ENCODE measurements at places on chromosomes 5 and 9.

- DNase-seq, result no peak
Measured at GRCh38 chr9:129278391-129279237, 100.6 kb upstream of the IER5L start.

GRCh38 chr9:123933440-123934212 is 3.7 kb upstream of the DENND1A start:
- no peak for DNase-seq

GRCh38 chr5:43469671-43470391 is 13.8 kb downstream of the TMEM267 start:
- no peak for DNase-seq

GRCh38 chr5:162824360-162824759 is 613.0 kb upstream of the CCNG1 start:
- no peak for DNase-seq

DNA sequence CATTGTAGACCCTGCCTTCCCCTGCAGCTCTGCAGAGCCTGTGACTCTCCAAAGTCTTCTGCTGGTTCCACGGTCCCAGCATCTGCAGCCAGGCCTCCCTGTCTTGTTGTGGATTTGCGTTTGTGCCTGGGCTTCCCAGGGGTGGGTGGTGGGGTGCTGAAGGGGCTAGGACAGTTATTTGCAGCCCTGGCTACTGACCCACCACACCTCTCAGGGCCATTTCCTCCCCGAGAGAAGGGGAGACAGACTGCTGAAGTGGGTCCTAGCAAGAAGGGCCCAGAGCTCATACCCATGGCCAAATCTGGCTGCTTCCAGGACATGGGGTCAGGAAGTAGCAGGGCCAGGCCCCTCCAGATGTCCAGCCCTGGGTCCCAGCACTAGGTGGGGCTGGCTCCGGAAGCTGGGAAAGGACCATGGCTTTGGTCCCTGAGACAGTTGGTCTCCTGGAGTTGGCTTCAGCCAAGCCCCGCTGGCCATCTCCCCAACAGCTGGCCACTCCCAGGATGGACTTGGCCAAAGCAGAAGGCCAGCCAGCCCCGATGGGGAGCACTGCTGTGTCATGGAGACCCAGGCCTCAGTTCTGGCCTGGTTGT is 26.3 kb downstream of the GSN start:
- DNase-seq, result no peak

- no peak for DNase-seq
Measured at GRCh38 chr9:134169724-134170401, 5.5 kb upstream of the RNU6ATAC start.

DNA sequence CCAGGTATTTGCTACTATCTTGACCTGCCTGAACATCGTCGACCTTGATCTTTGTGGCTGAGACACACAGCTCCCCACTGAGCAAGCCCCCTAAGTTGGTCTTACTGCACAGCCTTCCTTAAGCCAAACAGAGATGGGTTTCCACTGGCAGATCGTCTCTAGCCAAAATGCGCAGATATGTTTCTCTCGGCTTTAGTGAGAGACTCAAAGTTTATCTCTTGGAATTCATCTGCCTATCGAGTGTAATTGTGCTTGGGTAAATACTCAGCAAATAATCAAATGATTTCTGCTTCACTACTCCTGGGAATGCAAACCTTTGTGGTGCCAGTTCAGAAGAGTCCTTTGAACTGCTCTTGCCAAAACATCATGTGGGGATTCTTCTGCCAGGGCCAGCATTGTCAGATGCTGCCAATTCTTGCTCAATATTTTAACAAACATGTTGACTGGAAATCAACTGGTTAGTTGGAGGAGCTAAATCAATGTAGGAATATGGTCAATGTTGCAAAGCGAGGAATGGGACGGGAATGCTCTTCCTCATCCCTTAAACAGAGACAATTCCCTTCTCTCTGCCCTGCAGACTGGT is 141.2 kb upstream of the SLC28A3 start:
- DNase-seq, result no peak

DNA sequence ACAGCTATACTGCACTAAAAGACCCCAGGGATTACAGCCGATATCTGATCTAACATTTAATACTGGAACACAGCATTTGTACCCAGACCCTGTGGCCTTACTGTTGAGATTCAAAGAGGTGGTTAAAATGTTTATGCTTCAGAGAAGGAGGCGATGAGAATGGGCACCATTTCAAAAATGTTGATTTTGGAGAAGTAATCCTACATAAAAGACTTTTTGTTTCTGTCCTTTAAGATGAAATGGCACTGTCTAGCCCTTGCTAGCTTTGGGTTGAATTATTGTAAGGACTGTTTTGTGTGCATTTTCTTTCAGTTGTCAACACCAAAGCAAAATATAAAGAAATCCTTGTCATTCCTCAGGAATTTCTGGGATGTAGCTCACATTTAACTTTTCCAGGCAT is 288.5 kb upstream of the ANKH start:
- no peak for DNase-seq

GRCh38 chr5:2695200-2695891 is 56.1 kb downstream of the IRX2 start:
- no peak for DNase-seq

GRCh38 chr5:150689120-150689519 is 11.7 kb downstream of the RBM22 start:
- DNase-seq, result no peak

DNA sequence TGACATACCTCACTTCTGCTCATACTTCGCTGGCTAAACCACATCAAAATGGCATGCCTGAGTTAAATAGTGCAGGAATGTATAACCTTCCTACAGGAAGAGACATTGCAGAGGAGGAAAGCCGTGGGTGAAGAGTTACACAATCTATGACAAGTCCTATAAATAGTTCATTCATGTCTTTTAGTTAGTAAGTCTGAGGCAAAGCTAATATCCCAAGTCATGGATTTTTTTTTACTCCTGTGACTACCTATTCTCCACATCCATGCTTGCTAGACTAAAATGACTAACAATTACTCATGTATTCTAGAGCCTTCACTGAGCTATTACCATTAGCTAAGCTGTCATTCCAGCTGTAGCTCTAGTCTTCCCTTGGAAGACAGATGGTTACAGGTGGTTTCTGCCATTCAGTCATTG is 391.3 kb downstream of the NR2F1-AS1 start:
- no peak for DNase-seq

DNA sequence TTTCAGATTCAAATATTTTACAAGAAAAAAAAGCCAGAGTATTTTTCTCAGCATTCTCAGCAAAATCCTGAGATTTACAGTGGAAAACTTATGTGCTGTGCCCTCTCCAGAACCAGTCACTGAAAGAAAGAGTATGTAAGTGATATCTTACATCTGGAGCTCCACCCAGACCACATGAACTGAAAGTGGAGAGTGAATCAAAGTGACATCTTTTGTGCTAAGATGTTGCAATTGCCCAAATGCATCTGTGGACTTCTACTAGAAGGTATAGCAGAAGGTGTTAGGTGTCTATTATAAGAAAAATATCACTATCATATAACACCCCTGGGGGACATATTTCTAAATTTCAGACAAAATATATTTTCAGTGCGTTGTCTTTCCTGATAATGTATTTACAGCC is 49.0 kb upstream of the RIC1 start:
- no peak for DNase-seq

- DNase-seq, result no peak
Measured at GRCh38 chr9:84343111-84343521, 2.6 kb upstream of the SLC28A3 start.

- DNase-seq, result no peak
Measured at GRCh38 chr5:136014049-136015002, 14.5 kb upstream of the TGFBI start.

DNA sequence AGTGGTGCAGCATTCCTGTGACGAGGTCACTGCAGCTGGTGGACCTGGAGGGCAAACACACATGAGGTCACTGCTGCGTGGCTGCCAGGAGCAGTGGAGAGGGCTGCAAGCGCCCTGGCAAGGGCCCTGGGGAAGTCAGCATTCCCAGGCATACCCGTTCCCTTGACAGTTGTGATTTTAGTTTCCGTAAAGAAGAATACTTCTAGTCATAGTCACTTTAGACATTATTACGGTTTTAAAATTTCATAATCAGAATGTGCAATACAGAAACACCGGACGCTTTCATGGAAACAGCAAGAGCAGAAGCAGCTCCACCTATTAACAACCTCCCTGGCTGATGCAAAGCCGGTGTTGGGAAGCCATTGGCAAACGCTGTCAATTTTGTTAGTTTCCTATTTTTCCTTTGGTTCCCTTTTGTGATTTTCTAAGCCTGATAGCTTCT is 129.8 kb downstream of the GADD45G start:
- DNase-seq, result no peak

DNA sequence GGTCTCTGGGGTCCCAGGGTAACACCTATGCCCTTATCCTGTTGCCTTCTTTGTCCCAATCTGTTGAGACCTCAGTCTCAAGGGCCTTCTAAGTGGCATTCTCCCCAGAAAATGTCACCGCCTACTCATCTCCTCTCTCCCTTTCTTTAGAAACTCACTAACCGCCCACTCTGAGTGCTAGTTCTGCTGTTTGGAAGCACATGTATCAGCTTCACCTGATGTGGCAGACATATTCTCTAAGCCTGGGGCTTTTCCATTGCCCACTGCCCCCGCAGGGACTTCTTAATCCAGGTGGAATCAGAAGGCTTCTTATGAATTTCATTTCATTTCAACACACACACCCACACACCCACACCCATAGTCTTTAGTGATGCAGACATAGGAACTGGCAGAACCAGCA is 165.1 kb downstream of the ASTN2 start:
- DNase-seq, result no peak

- DNase-seq, result no peak
Measured at GRCh38 chr5:1065891-1066650, 45.8 kb downstream of the SLC12A7 start.

DNA sequence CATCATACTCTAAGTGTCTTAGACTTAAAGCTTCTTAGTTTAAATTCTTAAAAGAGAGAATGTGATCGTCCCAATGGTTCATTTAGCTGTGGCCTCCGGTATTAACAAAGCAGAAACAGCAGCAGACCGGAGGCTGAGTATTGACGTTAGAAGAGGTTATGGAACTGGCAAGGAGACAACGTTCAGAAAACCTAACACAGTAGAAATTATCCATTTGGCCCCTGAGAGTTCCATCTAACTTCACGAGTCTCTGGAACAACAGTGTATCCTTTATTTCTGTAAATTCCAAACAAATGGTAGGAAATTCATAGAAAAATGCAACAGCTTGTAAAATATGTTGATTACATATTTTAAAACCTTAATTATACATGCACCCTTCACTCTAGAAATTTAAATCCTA is 107.3 kb upstream of the PTGER4 start:
- DNase-seq, result no peak

DNA sequence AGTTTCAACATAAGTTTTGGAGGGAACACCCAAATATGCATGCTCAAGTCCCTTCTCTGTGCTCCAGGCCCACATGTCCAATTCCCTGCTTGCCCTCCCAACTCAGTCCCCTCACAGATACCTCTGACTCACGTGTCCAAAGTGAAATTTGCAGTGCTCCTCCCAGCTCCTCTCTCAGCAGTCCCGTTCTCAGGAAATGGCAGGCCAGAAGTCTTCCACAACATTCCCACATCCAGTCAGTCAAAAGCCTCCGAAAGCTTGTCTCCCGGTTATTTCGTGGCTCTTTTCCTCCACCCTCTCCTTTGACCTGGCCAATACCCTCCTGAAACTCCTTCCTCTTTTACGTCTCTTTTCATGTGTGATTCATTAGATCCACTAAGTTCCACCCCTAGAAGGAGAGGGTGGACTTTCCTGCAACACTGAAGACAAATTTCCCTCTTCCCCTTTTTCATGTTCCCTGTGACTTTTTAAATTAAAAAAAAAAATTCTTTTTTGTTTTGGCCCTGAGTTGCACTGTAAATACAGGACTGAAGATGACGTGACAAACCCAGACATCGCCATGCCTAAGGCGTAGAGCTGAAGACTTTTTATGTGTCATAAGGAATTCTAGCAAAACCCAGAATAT is 12.8 kb upstream of the MGAT1 start:
- DNase-seq, result no peak

DNA sequence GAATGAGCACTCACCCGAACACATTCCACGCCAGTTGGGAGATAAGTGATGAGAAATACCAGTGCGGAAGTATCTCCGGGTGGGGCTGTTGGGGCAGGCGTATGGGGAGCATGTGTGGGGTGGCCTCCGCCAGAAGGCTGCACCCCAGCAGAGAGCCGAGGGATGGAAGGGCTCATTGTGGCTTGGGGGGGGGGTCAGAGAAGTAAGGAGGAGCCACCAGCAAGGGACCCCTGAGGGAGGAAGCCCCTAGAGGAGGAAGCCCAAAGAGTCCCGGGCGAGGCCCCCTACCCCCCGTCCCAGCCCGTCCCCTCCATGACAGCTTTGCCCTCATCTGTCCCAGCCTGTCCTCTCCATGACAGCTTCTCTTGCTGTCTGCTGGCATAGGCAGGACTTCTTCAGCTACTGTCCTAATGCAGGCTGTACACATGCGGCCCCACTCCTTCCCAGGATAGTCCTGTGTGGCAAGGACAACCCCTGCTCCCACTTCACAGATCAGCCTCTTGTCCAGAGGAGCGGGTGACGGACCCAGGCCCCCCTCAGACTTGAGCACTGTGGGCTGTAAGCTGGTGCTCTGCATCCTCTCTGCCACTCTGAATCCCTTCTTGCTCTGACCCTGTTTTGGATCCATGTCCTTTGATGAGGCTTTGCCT is 239.6 kb downstream of the CACNA1B start:
- DNase-seq, result no peak

- DNase-seq, result no peak
Measured at GRCh38 chr5:119270960-119271757, 84.7 kb upstream of the TNFAIP8 start.

DNA sequence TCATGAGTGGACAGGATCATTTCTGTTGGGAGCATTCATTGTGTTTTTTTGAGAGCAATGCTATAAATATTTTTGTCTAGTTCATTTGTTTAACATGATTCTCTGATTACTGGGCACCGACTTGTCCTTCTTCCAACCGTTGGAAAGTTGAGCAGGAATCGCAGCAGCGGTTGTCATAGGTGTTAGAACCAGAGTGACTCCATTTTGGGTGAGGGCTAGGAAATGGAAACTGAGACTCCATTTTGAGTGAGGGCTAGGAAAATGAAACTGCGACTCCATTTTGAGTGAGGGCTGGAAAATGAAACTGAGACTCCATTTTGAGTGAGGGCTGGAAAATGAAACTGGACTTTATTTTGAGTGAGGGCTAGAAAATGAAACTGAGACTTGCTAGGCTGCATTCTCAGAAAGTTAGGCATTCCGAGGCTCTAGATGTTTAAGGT is 100.6 kb downstream of the ICE1 start:
- DNase-seq, result peak; percentile 32

DNA sequence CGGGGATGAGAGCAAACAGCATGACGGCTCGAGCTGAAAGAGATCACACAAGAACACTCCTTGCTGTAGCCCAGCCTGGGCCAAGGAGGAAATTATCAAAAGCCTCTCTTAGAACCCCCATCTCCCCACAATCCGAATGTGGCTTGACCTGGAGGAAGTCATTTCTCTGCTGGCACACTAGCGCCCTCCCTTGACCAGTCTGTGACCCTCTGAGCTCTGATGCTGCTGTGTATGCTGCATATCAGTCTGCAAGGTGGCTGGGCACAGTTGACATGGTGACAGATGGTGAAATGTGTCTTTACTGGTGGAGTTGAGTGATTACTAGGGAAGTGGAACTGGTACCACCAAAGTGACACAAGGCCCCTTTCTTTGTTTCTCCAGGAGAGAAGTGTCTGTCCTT is 3.3 kb downstream of the SLC46A2 start:
- no peak for DNase-seq
